NCI-H187 treated with DMSO at 0.1 percent for 48 hours (cell line): ENCODE measurements at places on chromosomes 2 and 18.

- no peak for DNase-seq
Measured at GRCh38 chr18:2236232-2236631, 335.1 kb downstream of the METTL4 start.

- DNase-seq, result no peak
Measured at GRCh38 chr2:148524519-148524919, 120.0 kb upstream of the EPC2 start.

DNA sequence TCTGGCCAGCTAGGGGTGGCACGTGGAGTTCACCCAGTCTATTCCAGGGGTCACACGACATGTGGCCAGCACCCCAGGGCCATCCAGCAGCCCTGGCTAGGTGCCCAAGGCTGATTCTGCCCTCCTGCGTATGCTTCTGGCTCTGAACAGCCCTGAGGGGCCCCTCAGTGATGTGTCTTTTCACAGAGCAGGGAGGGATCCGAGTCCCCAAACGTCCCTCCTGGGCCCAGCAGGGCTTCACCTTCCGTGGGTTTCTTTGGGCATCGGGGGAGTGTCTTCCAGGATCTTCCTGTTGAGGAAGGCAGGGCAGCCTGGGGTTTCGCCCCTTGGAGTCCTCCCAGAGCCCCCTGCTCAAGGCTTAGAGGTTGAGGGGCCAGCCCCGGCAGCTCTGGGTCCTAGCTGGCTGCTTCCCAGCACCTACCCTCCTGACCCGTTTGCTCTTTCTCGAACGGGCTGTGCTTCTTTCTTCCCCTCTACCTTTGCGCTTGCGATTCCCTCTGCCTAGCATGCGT is 165.9 kb downstream of the DYSF start:
- DNase-seq, result no peak

DNA sequence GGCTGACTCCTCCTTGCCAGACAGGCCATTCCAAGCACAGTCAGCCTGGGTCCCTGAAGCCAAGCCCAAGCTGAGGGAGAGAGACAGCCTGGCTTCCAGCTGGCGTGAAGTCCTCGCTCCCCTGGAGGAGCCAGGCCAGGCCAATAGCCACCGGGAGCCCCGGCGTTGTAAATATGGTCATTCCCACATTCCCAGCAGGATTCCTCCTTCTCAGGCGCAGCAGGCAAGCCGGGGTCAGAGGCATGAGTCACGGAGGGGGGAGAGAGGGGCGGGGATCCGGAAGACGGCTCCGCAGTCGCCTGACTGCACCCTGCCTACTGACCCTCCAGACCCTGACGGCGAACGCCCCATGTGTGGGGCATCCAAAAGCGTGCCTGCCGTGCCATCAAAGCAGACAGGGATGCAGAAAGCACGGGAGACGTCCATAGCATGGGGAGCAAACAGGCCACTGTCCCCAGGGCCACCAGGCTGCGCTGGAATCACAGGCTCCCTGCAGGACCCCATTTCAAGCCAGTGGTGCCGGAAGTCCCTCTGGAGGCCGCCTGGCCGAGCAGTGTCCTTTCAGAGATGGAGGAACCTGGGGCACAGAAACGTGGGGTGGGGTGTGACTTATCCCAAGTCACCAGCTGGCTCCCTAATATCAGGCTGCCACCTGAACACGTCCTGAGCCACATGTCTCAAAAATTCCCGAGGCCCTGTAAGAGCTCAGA is 48.2 kb downstream of the TWIST2 start:
- no peak for DNase-seq

- no peak for DNase-seq
Measured at GRCh38 chr2:44335806-44336538, 25.3 kb downstream of the PREPL start.

DNA sequence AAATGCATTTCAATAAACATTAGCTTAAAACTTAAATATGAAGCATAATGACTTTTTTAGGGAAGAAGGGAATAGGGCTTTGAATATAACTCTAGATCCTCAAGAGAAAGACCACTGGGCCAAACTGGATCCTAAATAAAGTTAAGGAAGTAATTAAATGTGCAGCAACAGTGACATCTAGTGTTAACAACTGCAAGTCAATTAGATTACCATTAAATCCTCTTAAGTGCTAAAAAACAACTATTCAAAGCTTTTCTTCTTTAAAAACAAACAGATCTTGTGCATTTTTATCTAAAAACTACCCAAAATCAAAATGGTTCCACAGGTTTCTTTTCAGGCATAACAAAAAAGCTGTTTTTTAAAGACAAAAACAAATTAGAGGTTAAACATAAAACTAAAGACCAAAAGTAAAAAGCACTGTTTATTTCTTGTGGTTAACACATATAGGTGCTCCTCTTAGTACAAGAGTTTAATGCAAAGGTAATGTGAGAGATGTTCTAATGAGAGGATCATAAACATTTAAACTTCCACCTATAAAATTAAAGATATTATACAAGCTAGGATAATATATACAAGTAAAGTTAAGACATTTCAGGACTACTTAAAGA is 111.4 kb downstream of the THADA start:
- peak; percentile 53 for DNase-seq
